LHCN-M2 (cell line): ENCODE measurements at places on chromosomes 6 and 20. TPM values are rescaled to one million over a fixed set of nuclear protein-coding genes. Genes with fewer than 3 reads are reported as not detected.
A peak's percentile ranks its signal among the peaks of the same experiment; 100 is the strongest.

- peak; percentile 75 for DNase-seq
Measured at GRCh38 chr6:76792394-76792793, 670.9 kb downstream of the HTR1B start.

DNA sequence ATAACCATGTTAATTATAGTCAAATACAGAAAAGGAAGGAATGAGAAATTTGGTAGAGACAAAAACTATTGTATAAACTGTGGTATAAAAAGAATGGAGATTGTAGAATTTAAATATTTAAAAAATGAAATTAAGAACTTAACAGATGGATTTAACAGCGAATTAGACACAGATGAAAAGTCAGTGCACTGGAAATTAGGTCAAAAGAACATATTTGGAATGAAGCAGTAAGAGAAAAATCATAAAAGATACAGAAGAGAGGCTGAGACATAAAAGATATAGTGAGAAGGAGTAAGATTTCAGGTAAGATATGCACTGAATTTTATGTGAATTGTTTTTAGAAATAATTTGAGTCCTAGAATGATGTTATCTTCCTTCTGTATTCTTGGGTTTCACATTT lies 14.0 kb downstream of the TSPYL4 start:
- DNase-seq = no peak

DNA sequence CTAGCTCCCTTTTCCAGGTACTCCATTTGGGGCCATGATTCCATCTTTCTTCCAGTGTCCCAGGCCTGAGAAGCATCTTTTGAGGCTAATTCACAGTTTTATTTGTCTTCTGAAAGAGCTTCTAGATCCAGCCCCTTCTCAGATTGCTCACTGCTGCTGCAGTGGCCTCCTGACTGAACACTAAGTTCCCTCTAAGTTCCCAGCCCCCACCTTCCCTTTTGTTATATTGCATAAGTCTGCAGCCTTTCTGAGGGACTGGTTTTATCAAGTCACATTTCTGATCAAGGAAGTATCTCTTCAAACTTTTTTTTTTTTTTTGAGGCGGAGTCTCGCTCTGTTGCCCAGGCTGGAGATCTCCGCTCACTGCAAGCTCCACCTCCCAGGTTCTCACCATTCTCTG lies 10.7 kb downstream of the MAPRE1 start:
- peak; percentile 36 for DNase-seq

The CD93 gene
- not detected in 2 replicates for total RNA-seq

DNA sequence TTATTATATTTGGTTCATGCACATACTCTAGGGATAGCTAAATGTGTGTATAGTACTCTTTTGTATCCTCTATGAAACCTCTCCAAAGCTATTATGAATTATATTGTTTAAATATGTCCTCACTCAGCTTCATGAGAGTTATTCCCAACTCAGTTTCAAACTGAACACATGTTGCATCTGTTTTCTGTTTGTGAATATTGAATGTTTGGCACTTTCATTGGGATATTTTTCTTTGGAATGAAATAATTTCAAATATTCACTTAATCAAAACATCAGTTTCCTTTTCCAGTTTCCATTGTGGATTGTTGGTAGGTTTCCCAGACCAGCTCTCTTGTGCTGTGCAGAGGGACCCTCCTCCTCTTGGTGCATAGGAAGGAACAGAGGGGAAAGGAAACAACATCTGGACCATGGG lies 46.6 kb downstream of the HDAC2 start:
- DNase-seq = no peak

DNA sequence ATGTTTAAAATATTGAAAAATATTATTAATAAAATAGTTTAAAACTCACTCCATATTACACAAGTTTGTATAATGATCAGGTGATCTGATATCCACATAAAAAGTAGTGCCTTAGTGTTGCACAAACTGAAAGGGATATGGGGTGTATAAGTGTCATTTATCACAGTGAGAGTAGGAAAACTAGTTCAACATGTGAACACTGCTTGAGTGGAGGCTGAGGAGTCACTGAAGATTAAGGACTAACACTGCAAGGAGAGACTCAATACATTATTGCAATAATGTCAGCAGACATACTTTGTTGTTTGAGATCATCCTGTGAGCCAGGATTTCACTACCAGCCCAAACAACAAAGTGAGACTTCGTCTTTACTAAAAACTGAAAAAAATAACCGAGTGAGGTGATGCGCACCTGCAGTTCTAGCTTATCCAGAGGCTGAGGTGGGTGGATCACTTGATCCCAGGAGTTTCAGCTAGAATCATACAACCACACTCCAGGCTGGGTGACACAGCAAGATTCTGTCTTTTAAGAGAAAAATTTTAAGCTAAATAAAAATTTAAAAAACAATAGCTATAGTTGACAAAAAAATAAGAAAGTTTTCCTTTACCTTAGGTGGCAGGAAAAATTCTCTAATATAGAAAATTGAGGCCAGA lies 2.4 kb upstream of the KHDC1L start:
- no peak for DNase-seq

The PTCHD4 gene
- total RNA-seq = 21.0 and 23.6 TPM in 2 replicates

- no peak for DNase-seq
Measured at GRCh38 chr20:17377231-17377630, 150.4 kb downstream of the PCSK2 start.

The PFDN6 gene
- 67.6 and 82.1 TPM in 2 replicates for total RNA-seq

- no peak for DNase-seq
Measured at GRCh38 chr6:41777551-41778285, 2.0 kb downstream of the FRS3 start.

- DNase-seq = no peak
Measured at GRCh38 chr6:44020148-44020547, 107.1 kb downstream of the MRPL14 start.

DNA sequence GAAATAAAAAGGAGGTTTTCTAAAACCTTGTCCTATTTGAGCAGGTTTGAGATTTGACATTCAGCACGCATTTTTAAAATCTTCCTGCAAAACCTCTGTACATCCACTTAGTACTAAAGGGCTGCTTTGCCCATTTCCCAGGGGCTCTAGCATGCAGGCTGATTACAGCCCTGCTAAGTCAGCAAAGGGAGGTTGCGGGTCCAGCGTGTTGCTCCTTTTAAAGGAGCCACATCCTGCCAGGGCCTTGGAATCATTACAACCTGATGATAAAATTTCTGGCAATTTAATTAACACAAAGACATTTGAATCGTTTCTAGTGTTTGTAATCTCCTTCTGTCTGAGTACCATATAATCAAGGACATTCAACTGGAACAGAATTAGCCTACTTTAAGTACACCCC lies 455.1 kb upstream of the CITED2 start:
- no peak for DNase-seq

The CYP39A1 gene
- total RNA-seq = 0.13 TPM in 1 of 2 replicates, not detected in the other

GRCh38 chr6:168152306-168152963 lies 73.4 kb upstream of the FRMD1 start:
- no peak for DNase-seq

The OR12D3 gene
- total RNA-seq = not detected in 2 replicates

- DNase-seq = no peak
Measured at GRCh38 chr20:18533978-18534644, 26.4 kb downstream of the SEC23B start.

DNA sequence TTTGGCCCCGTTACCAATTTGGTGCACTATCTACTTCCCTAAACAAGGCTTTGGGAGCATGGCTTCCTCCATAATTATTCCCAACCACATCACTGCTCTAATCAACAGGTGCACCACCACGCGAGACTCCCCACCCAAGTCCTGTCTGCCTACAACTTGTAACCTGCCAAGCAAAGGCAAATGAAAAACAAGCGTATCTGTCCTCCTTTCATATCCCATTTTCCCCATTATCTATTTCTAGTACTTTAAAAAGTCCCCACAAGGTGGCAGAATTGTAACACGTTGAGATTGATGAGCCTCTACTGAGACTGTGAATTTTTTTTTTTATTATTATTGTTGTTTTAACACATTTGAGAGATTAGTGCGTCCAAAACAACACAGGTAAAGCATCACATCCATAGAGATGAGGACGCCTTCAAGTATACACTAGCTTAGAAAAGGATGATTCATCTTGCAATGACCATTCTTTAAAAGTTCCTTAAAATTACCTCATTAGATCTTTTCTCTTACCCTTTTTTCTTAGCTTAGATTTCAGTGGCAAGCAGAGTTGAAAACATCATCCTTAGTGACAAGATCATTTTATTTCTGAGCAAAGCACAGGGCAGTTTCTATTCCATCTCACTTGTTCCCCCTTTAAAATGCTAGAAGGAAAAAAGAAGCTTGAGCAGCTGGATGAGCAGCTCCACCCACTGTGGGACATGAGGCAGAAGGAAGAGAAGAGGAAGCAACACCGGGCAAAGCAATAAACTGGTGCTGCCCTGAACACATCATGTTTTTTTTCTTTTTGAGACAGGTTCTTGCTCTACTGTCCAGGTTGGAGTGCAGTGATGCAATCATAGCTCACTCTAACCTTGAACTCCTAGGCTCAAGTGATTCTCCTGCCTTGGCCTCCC lies 210.8 kb downstream of the ARHGAP18 start:
- peak; percentile 71 for DNase-seq

DNA sequence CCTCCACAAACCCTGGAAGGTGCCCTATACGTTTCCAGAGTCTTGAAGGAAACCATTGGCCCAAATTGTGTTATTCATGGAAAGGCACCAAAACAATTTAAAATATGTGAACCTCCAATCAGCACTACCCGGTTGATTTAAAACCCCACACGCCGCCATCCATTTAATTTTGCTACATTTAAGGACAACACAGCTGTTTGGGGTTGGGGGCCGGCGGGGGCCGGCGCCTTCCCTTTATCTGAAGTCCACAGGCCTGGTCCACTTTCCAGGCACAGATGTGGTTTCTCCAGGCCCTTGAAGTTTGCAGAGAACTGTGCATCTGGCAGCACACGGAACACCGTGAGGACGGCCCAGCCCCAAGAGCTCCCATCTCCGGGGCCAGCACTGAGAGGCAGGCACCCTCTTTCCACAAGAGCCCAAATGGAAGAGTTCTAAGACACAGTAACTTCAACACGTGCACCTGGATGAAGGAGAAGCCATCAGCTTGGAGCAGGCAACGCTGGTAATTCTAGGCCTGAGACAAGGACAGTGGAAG lies 16.8 kb upstream of the FRMD1 start:
- no peak for DNase-seq

DNA sequence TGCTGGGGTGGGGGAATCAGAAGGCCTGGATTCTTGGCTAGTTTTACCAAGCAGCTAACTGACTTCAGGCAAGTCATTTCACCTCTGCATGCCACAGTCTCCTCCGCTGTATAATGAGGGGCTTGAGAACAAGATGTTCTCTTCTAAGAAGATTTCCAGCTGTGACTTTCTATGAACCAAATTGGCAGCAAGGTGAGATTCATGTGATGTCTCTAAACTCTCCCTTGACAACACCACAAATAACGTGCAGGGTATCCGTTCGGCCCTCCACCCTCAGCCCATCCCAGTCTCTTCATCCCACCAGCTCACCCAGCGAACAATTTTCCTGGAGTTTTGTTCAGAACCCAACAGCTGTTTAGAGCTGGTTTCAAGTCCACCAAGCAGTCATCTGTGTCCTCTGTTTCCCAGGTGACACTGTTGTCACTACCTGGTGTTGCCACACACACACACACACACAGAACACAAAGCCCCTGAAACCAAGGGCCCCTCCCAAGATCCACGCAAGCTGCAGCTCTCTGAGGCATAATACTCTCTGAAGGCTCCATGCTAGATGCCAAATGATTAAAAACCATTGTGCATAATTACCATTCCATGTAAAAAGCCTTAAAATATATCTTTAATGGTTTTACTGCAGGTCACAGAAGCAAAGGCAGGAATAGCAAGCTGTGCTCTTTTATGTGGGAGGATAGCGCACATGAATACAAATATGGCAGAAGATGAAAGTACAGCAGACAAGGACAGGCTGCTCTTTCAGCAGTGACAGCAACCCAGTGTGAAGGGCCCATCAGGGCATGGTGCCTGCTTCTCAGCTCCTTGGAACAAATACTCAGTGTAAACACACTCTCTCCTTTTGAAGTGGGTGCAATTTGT lies 48.2 kb downstream of the ARHGAP18 start:
- no peak for DNase-seq

DNA sequence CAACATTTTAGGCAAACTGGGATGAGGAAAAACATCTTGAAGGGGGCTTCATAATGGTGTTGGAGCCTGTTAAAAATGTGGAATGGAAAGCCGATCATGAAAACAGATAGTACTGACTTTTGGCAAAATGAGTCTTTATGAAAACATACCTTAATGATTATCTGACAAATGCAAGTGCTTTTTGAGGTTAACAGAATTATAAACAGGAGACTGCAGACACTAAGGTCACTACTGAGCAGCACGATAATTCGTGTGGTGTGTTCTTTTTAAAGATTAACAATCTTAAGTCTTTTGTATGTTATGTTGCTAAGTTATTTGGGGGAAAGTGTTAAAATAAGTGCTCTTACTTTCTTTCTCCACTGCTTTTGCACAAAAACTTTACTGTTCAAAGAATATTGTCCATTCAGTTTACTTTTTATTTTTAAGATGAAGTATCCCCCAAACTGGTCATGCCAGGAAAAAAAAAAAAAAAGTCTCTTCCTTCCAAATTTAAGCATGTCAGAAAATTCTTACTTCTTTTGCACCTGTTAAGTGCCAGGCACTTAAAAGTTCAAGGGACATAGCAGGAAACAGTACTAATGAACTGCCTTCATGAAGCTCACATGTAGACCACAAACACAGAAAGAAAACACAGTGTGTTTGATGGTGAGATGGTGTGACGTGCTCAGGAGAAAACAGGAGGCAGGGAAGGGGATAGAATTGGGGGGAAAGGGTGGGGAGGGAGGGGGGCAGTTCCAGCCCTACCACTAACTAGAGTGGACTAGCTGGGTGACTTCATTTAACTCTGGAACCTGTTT lies 73.2 kb downstream of the CDYL start:
- DNase-seq = no peak

The SNAP25 gene
- 0.58 and 1.1 TPM in 2 replicates for total RNA-seq

The SLC17A3 gene
- not detected in 2 replicates for total RNA-seq

The AAR2 gene
- total RNA-seq = 26.6 and 29.1 TPM in 2 replicates

The SLC13A3 gene
- total RNA-seq = 0.17 TPM in 1 of 2 replicates, not detected in the other

The RAB32 gene
- total RNA-seq = 61.7 and 72.4 TPM in 2 replicates

The DNAJC5 gene
- 63.2 and 64.1 TPM in 2 replicates for total RNA-seq
